AG04450 (cell line): ENCODE measurements at places on chromosomes 1 and 21. TPM values are rescaled to one million over a fixed set of nuclear protein-coding genes. Genes with fewer than 3 reads are reported as not detected.

Gene C1orf74
- polyA plus RNA-seq: 1.8 and 2.2 TPM in 2 replicates

Gene PEAR1
- polyA plus RNA-seq: 14.9 and 16.1 TPM in 2 replicates

Gene RNF186
- polyA plus RNA-seq: not detected in 2 replicates

Gene TFF3
- polyA plus RNA-seq: not detected in 2 replicates

GRCh38 chr1:58739856-58740466 is 40.1 kb upstream of the MYSM1 start:
- no peak for DNase-seq

DNA sequence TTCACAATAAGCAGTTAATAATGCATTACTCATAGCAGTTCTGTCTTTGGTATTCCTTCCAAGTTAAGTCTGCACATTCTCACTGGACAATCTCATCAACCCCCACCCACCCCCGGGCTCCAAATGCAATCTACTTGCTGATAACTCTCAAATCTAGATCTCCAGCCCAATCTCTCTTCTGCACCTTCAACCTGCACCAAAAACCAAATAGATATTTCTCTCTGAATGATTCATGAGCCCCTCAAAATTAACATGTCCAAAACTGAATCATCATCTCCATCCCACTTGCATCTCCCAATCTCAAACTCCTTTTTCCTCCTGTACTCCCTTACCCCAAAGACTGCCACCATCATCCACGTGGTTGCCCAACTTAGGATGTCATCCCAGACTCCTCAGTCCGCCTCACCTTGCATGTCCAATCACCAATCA is 2.7 kb downstream of the DOCK7 start:
- DNase-seq: no peak

GRCh38 chr1:93036672-93037071 is 42.4 kb upstream of the MTF2 start:
- DNase-seq: no peak

GRCh38 chr21:29641635-29642550 is 297.9 kb downstream of the GRIK1 start:
- DNase-seq: no peak

- no peak for DNase-seq
Measured at GRCh38 chr21:42799948-42800347, 79.4 kb downstream of the WDR4 start.

DNA sequence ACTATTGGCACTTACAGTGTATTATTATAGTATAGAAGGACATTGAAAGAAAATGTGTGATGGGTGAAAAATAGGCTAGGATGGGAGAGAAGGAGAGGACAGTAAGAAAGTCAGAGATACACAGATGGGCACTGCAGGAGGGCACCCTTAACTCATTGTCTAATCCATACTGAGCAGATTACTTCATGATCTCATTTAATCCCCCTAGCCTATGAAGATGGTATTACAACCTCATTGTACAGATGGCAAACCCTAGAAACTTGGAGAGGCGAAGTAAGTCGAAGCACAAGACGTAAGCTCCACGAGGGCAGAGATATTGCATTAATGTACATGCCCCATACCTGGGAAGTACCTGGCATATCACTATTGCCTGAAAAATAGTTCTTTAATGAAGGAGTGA is 346.9 kb upstream of the DAB1 start:
- no peak for DNase-seq

DNA sequence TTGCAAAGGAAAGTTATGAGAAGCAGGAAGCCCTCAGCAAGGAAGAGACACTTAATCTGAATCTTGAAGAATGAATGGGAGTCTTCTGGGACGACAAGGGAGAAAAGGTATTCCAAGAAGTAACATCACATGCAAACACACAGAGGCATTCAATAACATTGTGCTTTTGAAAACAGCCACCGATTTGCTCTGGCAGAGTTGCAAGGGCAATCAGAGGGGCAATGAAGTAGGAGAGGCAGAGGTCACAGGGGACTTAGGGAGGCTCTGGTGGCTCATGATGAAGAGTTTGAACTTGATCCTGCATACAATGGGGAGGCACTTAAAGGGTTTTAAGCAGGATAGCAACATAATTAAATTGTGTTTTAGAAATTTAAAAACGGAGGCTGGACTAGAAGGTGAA is 107.7 kb downstream of the DDX20 start:
- DNase-seq: no peak

GRCh38 chr1:35575416-35575958 is 2.4 kb downstream of the TFAP2E start:
- DNase-seq: no peak

GRCh38 chr1:56024155-56024554 is 555.2 kb downstream of the PLPP3 start:
- no peak for DNase-seq

DNA sequence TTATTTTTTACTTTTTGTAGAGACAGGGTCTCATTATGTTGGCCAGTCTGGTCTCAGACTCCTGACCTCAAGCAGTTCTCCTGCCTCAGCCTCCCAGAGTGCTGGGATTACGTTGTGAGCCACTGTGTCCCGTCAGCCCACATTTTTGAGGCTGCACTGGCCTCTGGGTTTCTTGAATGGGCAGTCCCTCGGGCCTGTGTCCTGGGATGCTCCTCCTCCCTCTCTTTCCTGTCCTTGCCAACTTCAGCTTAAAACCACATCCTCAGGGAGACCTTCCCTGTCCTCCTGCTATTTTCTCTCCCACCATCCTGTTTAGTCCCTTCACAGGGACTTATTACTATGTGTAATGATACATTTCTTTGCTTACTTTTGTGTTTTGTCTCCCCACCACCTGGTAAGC is 31.4 kb upstream of the LYST start:
- DNase-seq: no peak

DNA sequence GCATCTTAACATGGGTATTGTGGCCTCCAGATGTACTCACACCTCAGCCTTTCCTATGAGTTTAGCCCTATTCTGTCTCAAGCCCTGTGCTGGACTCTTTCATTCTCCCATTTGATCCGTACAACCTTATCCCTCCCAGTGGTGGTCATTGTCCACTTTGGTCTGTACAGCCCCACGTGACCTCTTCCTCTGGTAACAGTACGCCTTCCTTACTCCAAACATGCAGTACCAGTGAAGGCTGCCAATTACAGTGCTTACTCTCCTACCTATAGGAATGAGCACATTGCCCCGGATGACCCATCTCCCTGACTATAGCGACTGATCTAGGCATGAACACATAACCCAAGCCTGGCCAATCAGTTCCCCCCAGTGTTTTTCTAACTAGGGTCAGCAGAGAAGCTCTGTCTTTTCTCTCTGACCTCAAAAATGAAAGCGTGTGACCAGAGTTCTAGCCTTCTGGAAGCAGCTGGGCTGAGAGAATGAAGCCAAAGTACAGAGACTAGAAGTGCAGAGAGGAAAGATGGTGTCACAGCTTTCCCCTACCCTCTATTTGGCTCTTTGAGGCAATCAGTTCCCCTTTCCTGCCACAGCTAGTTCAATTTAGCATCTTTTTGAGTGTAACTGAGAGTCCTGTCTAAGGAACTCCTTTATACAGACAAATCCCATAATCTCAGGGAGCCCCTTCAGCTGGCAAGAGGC is 9.9 kb upstream of the QSOX1 start:
- DNase-seq: no peak

GRCh38 chr1:209926045-209926444 is 12.0 kb upstream of the SYT14 start:
- DNase-seq: peak; percentile 70
